ENCODE measurements at places on chromosomes 5 and 9.

GRCh38 chr9:22975951-22976350 lies 529.3 kb downstream of the DMRTA1 start:
- no peak for DNase-seq

- DNase-seq = no peak
Observed at GRCh38 chr5:150548123-150548522, 40.2 kb downstream of the NDST1 start.

- DNase-seq = no peak
Observed at GRCh38 chr5:154346427-154346826, 99.4 kb upstream of the SAP30L start.

GRCh38 chr5:128290152-128290858 lies 206.7 kb downstream of the SLC12A2 start:
- no peak for DNase-seq

DNA sequence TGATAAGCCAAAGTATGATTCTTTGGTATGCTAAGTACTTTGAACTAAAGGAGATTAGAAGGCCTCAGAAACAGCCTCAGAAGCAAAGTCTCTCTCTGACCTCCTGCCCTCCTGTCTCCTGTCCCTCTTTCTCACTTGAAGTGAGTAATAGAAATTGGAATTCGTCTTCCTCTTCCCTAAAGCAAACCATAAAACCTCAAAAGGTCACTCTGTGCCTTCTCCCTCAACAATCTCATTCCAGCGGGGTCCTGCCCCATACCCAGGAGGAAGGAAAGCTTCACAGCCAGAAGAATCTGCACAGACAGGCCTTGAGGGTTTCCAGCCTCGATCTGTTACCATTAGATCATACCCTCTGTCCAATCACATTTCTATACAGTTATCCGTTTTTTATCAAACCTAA lies 87.8 kb downstream of the HAPLN1 start:
- DNase-seq = no peak

DNA sequence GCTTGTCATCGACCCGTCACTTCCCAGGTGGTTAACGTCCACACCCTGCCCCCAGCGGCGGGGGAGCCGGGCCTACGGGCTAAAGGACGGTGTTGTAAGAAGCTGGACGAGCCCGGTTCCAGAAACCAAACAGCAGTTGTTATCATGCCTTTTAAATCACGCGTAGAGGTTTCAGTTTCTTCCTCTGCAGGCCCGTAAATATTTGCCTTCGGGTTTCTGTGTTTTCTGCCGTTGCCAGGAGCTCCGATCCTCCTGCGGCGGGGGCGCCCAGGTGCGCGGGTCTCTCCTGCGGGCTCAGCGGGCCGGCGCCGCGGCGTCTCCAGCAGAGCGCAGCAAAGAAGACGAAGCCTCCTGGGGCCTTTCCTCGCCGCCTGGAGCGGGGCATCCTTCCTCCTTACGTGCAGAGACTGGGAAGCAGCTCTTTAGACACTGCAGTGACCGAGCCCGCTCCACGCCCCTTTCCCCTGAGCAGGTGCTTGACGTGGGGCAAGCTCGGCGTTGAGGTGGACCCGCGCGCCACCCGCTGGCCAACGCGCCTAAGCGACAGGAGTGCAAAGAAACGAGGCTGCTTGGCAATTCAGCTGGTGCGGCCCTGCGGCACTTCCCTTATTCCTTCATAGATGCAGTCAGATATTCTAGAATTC lies 21.8 kb upstream of the TTC1 start:
- peak; percentile 75 for DNase-seq

- no peak for DNase-seq
Observed at GRCh38 chr5:53416144-53416738, 64.2 kb upstream of the FST start.

- no peak for DNase-seq
Observed at GRCh38 chr9:35035851-35036701, 36.3 kb downstream of the VCP start.

- DNase-seq = peak; percentile 39
Observed at GRCh38 chr5:177557041-177557647, 2.8 kb upstream of the FAM193B start.

DNA sequence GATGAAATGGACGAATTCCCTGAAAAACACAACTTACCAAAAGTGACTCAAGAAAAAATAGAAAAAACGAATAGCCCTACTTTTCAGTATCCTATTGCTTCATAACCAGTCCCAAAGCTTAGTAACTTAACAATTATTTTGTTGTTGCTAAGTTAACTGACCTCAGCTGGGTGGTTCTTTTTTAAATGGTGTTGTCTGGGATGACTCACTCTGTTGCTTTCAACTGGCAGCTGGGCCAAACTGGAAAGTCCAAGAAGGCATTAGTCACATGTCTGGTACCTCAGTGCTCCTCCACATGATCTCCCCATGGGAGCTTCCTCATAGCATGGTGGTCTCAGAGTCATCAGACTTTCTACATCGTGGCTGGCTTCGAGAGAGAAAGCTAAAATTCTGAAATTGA lies 47.8 kb upstream of the ADAMTS2 start:
- no peak for DNase-seq

- no peak for DNase-seq
Observed at GRCh38 chr5:64742821-64743220, 25.7 kb downstream of the SREK1IP1 start.

GRCh38 chr5:164048359-164048926 lies 543.0 kb downstream of the MAT2B start:
- no peak for DNase-seq

DNA sequence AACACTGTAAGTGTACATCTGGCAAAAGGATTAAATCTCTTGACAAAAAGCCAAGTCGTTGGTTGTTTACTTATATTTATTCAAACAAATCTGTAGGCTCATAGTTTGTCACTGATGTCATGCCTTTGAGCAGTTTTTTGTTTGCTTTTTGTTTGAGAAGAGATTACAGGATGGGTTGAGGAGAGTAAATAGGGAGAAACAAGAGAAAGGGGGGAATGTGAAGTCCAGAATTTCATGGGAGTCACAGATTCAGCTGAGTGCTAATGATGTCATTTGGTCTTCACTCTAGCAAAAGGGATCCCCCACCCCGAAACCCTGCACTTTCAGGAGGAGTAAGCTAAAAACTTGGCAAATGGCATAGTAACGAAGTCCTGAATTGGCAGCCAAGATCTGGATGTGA lies 337.4 kb downstream of the GLIS3 start:
- DNase-seq = peak; percentile 23

DNA sequence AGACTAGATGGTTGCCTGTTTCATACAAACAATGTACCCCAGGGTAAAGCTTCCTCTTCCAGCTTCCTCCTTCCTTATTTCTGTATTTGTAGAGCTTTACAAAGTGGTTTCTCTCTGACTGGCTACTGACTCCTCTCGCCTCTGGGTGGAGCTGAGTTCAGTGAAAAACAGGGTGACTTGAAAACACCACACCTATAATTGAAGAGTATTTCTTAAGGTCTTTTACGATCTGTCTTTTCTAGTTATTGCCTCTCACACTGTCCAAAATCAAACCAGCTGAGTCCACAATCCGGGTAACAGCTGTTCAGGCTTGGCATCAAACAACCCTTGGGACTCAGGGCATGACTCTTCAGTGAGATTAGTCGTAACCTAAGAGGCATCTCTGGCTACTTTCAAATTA lies 200.4 kb downstream of the ARRDC3 start:
- no peak for DNase-seq

DNA sequence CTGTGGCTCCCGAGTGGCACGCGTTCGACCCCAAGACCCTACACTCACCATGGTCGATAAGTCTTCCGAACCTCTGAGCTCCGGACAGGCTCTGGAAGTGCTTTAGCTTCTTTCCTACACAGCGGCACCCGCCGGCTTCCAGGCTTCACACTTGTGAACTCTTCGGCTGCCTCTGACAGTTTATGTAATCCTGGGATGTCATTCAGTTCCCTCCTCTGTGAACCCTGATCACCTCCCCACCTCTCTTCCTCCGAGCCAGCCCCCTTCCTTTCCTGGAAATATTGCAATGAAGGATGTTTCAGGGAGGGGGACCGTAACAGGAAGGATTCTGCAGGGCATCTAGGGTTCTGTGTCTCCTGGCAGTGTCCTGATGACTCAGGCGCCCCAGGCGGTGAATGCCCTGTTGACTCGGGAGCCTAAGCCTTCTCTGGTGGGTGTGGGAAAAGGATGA lies at the start of gene CD14:
Gene CD14 (minus strand): TSS at position 155 of the 451 bp plus-strand sequence. CDS start 104 bp downstream, at position 51.
- peak; percentile 47 for DNase-seq

GRCh38 chr5:123444016-123444415 lies 20.8 kb upstream of the CEP120 start:
- no peak for DNase-seq
